ENCODE measurements at places on chromosomes 13 and 19. TPM values are rescaled to one million over a fixed set of nuclear protein-coding genes. Genes with fewer than 3 reads are reported as not detected.

The ZNF230 gene
- total RNA-seq = 3.0 TPM

GRCh38 chr19:3125900-3126524, 9.8 kb upstream of the GNA15 start:
- DNase-seq = peak; percentile 74

The SLC6A16 gene
- 1.1 TPM for total RNA-seq

- no peak for DNase-seq
These were observed 14.5 kb upstream of the MPHOSPH8 start for GRCh38 chr13:19618977-19619376.

The IL12RB1 gene
- total RNA-seq = 0.94 TPM

DNA sequence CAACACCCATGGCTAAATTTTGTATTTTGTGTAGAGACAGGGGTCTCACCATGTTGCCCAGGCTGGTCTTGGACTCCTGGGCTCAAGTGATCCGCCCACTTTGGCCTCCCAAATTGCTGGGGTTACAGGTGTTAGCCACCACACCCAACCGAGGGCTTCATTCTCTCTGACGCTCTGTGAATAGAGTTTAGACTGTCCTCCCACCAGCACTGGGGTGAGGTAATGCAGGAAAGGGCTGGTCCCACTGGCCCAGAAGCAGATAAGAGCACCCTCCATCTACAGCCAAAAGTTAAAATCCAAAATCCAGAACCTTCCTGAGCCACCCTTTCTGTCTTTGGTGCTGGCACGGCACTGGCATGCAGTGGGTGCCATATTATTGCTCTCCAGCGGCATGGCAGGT, 31.8 kb upstream of the HOMER3 start:
- DNase-seq = no peak

The PLIN3 gene
- total RNA-seq = 25.8 TPM

GRCh38 chr19:38250821-38251563, 5.2 kb downstream of the PPP1R14A start:
- peak; percentile 84 for DNase-seq

All from left ventricle myocardium superior (tissue), 1 donor.